ENCODE measurements at places on chromosomes 4 and X. TPM values are rescaled to one million over a fixed set of nuclear protein-coding genes. Genes with fewer than 3 reads are reported as not detected.

The SMPX gene
- polyA plus RNA-seq = not detected

The IL3RA gene
- polyA plus RNA-seq = 4.4 TPM

The GAGE12H gene
- not detected for polyA plus RNA-seq

The TRIM60 gene
- not detected for polyA plus RNA-seq

The SATL1 gene
- polyA plus RNA-seq = not detected

The ARX gene
- not detected for polyA plus RNA-seq

The PABPC4L gene
- not detected for polyA plus RNA-seq

The TCEAL3 gene
- polyA plus RNA-seq = 3.7 TPM

Data from CD14-positive monocyte (primary cell).